ENCODE measurements at places on chromosomes 11 and 22. TPM values are rescaled to one million over a fixed set of nuclear protein-coding genes. Genes with fewer than 3 reads are reported as not detected.

GRCh38 chr11:13944016-13944415, 18.5 kb upstream of the SPON1 start:
- no peak for DNase-seq

GRCh38 chr11:6647836-6648235, 7.8 kb downstream of the DCHS1 start:
- no peak for DNase-seq

GRCh38 chr22:50081426-50082196, 3.6 kb downstream of the MLC1 start:
- no peak for DNase-seq

MUC2 gene
- not detected for total RNA-seq

DNA sequence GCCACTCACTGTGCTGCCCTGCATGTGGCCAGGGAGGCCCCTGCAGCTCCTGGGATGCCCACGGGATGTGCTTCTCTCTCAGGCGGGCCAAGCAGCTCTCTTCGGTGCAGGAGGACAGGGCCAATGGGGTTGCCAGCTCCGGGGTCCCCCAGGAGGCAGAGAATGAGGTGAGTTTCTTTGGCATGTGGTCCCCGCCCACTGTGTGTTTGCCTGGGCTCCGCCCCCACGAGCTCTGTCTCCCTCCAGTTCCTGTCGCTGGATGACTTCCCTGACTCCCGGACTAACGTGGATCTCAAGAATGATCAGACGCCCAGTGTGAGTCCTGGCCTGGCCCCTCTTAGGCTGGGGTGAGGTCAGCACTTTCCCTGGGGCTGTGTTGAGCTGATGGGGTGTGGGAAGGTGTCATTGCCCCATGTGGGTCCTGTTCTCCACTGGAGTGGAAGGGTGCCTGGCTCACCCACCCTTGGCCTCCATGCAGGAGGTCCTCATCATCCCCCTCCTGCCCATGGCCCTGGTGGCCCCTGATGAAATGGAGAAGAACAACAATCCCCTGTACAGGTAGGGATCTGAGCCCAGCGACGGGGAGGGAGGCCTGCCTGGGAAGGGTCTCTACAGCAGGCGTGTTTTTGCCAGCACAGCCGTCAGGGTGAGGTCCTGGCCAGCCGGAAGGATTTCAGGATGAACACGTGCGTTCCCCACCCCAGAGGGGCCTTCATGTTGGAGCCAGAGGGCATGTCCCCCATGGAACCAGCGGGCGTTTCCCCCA, 7.7 kb downstream of the SCO2 start:
- DNase-seq: no peak

- DNase-seq: no peak
These were observed 3.2 kb upstream of the ST14 start for GRCh38 chr11:130156108-130157022.

SLC36A4 gene
- 12.6 TPM for total RNA-seq

GRCh38 chr11:75380716-75381420, 18.4 kb upstream of the RPS3 start:
- no peak for DNase-seq

POU2F3 gene
- total RNA-seq: not detected

IL17REL gene
- total RNA-seq: 0.22 TPM

TEX12 gene
- total RNA-seq: 0.99 TPM

GRCh38 chr22:32722441-32722840, 79.1 kb upstream of the TIMP3 start:
- no peak for DNase-seq

DNA sequence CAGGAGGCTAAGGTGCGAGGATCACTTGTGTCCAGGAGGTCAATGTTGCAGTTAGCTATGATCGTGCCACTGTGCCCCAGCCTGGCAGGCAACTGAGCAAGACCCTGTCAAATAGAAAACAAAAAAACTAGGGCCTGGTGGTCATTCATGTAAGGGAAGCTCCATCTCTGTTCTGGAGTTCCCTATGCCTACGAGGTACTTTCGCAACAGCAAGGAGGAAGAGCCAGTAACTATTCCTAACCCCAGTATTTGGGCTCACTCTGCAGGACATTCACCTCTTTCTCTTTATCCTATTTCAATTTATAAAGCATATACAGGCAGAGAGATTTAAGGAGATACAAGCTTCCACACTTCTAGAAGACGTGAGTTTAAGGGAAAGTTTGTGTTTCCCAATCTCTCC, 46.6 kb downstream of the RDX start:
- no peak for DNase-seq

- no peak for DNase-seq
These were observed 2.7 kb upstream of the LRP5 start for GRCh38 chr11:68309621-68310185.

- DNase-seq: no peak
These were observed 732.5 kb downstream of the DLG2 start for GRCh38 chr11:84894666-84895065.
